HEK293T (cell line): ENCODE measurements at places on chromosomes 5 and 9.
A peak's percentile ranks its signal among the peaks of the same experiment; 100 is the strongest.

DNA sequence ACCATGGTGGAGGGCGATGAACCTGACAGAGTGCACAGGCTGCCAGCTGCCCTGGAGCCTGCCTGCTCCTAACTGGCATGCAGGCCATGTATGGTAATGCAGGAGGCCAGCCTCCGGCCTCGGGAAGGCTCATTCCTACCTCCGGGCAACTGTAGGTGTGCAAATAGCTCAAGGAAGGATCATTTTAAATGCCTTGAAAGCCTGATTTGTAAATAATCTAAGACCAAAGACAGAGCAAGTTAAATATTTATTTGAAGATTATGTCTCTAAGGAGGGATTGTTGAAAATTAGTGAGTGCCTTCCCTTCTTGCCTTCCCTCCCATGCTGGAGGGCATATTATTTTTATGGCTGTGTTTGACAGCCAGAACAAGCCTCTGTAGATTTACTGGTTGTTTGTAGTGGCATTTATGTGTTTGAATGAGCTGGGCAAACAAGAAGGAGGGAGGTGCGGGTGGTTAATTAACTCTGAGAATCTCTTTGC is 285.7 kb upstream of the TUT7 start:
- DNase-seq, result peak; percentile 45

DNA sequence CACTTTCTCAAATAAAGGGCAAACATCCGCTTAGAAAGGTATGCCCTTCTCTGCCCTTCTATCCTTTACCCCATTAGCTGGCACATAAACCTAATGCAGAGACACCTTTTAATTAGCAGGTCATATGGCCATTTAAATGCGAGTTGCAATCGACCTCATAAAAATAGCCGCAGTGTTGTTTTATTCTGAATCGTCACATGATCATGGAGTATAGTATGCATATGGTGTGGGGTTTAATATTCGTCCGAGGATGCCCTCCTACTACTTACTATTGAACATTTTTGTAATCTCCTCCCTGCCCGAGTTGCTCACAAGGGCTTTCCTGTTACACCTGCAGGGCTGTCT is 72.0 kb downstream of the PIK3R1 start:
- no peak for DNase-seq

DNA sequence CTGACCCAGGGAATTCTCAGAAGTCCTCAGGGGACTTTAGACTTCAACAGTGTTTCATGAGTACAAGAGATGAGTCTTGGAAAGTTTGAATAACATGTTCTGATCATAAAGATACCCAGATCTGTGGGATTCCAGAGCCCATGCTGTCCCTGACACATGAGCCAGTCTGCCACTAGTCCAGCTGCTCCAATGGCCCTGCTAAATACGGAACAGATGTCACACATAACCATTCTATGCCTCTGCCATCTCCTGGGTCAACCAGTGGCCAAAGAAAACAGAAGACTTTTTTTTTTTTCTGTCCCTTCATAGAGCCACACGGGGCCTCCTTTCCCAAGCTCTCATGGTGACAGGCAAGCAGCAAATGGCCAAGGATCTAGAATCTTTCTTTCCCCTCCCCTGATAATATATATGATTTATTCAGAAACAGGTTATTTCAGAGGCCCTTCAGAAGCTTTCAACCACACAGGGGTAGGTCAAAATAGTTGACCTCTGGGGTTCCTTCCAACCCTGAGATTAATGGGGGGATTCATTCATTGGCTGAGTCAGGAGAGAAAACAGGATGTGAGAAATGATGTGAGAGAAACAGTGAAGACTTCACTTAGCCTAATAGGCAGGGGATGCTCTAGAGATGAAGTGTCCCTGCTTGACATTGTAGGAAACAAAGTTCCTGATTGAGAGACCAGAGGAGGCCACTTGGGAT is 367.7 kb downstream of the CDK5RAP2 start:
- DNase-seq, result no peak

GRCh38 chr5:107602896-107603295 is 67.8 kb downstream of the EFNA5 start:
- DNase-seq, result no peak

- no peak for DNase-seq
These were observed 33.8 kb downstream of the ERP44 start for GRCh38 chr9:100064872-100065581.
